ENCODE measurements at places on chromosomes 16 and 17.

GRCh38 chr17:66676421-66676820 is 158.5 kb upstream of the CACNG5 start:
- peak; percentile 71 for DNase-seq

DNA sequence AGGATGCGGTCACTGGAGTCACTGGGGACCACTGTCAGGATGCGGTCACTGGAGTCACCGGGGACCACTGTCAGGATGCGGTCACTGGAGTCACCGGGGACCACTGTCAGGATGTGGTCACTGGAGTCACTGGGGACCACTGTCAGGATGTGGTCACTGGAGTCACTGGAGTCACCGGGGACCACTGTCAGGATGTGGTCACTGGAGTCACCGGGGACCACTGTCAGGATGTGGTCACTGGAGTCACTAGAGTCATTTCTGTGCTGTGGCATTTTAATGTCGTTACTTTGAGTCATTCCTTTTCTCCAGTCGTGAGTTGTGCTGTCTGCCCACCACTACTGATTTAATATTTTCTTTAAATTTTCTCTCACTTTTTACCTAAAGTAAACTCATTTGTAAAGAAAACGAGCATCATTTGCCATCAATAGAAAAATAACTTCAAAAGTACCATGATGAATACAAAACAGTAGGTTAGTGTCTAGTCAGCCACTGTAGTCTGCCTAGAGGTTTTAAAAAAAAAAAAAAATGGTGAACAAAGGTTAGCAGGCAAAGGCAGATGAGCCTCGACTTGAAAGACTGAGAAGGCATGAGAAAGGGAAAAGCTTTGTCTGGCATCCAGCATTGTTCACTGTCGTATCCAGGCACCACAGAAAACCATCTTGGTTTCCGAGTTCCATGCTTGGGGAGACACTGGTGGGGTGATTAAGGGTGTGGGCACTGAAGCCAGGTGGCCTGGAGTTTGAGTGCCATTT is 346.6 kb downstream of the SNX29 start:
- no peak for DNase-seq

DNA sequence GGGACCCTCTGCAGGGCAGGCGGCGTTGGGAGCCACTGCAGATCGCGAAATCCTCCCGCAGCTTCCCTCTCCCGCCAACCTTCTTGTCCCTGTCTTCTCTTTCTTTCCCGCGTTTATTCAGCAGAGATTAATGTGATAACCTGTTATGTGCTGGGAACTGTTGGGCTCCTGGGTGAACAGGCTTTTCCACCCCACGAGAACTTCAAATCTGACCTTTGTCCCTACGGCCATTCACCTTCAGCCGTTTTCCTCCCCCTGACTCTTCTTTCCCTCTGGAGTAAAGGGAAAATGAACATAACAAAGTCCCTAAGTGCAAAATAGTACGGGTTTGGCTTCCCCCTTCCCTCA is 15.2 kb upstream of the KPNA2 start:
- DNase-seq, result no peak

DNA sequence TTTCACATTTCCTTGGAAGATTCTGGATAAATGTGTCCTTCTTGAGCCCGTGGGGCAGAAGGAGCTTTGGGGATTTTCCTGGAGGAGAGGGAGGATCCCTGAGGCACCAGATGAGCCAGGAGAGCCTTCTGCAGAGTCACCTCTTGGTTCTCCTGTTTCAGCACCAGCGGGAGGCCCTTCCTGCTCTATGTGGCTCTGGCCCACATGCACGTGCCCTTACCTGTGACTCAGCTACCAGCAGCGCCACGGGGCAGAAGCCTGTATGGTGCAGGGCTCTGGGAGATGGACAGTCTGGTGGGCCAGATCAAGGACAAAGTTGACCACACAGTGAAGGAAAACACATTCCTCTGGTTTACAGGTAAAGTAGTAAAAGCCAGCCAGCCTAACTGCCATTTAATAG is 77.1 kb downstream of the ARSG start:
- no peak for DNase-seq

DNA sequence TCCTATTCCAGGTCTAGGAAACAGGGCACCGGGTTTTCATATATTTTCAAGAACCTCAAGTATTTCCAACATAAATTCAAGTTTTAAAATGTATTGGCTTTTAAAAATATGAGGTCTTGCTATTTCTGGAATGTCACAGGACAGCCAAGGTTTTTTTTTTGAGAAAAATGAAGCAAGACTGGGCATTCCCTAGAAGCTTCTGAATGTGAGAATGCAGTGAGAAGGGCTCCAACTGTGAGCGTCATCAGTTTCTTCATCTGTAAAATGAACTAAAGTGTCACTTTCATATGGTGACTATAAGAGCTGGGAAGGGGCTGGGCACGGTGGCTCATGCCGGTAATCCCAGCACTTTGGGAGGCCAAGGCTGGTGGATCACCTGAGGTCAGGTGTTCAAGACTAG is 455.8 kb upstream of the MAF start:
- no peak for DNase-seq

GRCh38 chr16:88070341-88070740 is 119.1 kb downstream of the BANP start:
- no peak for DNase-seq

DNA sequence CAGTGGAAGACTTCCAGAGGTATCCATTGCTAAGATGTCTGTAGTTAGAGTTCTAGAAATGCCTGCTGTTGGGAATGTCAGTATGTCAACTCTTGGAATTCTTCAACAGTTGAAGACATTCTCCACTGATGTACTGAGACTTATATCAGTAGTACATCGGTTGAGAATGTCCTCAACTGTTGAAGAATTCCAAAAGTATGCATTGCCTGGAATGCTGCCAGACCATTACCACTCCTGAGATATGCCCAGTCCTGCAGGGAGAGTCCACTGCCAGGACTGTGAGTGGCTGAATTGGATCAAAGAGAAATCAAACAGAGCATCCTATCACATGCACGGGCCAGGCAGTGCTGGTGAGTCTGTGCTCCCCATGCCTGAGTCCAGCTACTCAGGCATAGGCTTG is 42.0 kb downstream of the IL21R start:
- DNase-seq, result peak; percentile 14

- no peak for DNase-seq
Measured at GRCh38 chr17:37284191-37284590, 91.6 kb upstream of the C17orf78 start.

- DNase-seq, result no peak
Measured at GRCh38 chr17:50562242-50563091, 2.0 kb downstream of the CACNA1G start.

DNA sequence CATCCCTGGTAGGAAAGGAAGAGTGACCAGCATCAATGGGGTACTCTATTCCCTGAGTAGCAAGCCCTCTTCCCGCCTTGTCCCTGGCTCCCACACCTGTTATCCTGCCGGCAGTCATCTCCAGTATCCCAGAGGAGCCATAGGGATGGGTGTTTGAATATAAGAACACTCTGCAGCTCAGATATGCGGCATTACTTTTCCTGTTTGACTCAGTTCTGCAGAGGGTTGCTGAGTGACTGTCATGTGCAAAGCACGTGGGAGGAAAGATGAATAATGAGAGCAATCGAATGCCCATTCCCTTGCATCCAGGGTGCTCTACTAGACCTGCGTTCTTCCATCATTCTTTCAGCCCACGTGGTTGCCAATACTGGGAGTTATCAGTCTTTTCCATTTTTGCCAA is 115.1 kb downstream of the PRKCB start:
- DNase-seq, result no peak

- no peak for DNase-seq
Measured at GRCh38 chr17:61294286-61294685, 105.4 kb upstream of the TBX2 start.

- DNase-seq, result peak; percentile 63
Measured at GRCh38 chr16:88533932-88534637, 36.1 kb upstream of the ZC3H18 start.

DNA sequence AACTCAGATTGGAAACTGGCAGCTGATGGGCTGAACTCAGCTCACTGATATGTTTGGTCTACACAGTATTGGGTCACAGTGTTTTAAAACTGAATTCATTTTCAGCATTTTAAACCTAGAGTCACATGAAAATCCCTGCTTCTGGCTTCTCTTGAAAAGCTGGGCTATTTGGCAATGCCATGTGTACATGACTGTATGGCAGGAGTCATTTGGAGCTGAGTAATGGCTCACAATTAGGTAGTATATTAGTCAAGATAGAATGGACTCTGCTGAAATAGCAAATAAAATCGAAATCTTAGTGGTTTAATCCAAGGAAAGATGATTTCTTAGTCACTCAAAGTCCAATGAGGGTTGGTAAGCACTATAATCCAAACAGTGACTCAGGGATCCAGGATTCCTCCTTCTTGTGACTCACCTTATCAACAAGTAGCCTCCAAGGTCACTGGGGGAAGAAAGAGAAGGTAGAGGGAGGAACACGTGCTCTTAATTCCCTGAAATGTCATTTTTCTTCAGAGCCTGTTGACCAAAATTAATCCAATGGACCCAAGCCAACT is 13.9 kb upstream of the PMP22 start:
- DNase-seq, result peak; percentile 78

- DNase-seq, result no peak
Measured at GRCh38 chr17:3613124-3613523, 3.9 kb upstream of the TRPV1 start.

GRCh38 chr16:56842133-56842532 is 22.9 kb upstream of the SLC12A3 start:
- no peak for DNase-seq

GRCh38 chr17:5446786-5447185 is 7.8 kb upstream of the C1QBP start:
- DNase-seq, result no peak

GRCh38 chr16:89700649-89701424 is 668 bp downstream of the SPATA2L start:
- DNase-seq, result peak; percentile 62

GRCh38 chr16:56075732-56076388 is 115.4 kb upstream of the GNAO1 start:
- DNase-seq, result no peak
